ENCODE measurements at places on chromosomes 12 and 14.

- DNase-seq, result no peak
Measured at GRCh38 chr12:100101000-100101399, 41.7 kb downstream of the BLTP3B start.

DNA sequence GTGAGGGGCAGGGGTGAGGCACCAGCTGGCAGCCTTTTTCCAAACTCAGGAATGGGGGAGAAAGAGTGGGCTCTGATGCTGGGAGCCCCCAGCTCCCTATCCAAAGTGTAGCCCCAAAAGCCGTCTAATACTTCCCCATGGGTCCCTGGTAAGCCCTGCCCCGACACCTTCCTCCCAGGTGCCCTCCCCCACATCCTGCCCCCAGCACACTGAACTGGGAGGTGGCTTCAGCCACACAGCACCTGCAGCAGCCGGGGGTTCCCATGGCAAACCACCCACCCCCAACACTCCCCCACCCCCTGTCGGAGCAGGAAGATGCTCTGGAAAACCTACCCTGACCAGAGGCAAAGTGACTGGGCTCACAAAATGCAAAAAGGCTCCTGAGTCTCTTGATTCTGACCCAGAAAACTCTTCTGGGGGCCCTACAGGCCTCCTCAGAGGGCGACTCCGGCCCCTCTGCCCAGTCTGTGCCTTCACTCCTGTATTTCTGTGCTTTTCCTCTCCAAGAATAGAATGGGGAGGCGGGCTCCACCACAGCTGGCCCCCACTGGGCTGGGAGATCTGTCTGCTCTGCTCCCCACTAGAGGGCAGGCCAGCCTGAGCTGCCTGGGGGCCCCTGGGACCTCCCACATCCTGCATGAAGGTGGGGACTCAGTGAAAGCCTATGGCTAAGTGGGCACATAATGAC, 81.6 kb downstream of the ITPK1 start:
- no peak for DNase-seq

- DNase-seq, result no peak
Measured at GRCh38 chr12:100494538-100494937, 20.9 kb downstream of the NR1H4 start.

DNA sequence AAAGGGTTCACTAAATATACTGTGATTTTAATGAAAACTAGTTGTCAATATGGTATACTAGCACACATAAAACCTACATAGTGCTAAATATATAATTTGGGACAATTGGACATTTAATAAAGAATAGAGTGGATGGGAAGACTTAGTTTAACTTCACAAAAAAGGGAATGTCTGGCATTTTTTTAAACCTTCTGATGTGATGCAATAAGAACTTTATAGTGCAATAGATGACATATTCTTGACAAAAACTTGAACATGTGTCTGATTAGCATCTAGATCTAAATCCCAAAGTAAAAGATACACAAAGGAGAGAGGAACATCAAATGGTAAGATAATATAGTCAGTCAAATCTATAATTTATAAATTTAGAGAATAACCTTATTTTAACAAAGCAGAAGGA, 488.3 kb upstream of the SYT1 start:
- no peak for DNase-seq

DNA sequence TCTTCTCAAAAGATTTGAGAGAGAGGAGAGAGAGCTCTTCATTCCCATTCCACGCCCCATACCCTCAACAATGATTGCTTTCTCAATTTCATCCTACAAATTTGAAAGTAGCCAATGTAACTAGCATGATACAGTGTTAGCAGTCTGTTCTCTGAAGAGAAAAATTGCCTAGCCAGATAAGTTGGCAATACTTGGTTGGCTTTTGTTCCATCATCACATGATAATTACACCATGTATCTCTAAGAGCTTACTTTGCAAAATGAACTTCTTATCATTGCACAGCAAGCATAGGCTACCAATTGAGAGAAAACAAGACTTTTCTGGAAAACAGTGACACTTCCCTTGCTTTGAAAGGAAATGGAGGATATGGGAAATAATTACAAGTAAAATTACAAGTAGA, 68.9 kb downstream of the FSCB start:
- DNase-seq, result no peak

DNA sequence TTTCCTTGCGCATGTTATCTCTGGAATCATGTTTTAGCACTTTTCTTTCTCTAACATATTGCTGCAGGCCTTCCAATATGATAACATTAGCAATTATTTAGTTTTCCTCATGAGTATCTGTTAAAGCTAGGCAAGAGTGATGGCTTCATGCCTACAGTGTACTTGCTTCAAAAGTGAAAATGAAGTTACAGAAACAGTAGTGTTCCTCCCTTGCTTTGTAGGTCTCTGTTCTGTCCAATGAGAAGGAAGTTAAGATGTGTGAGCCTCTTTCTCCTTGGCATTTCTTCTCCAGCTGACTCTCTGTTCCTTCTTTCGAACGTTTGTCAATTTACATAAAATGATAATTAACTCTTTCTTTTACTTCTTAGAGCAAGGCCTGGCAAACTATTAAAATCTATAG, 22.2 kb downstream of the LRRIQ1 start:
- DNase-seq, result no peak

DNA sequence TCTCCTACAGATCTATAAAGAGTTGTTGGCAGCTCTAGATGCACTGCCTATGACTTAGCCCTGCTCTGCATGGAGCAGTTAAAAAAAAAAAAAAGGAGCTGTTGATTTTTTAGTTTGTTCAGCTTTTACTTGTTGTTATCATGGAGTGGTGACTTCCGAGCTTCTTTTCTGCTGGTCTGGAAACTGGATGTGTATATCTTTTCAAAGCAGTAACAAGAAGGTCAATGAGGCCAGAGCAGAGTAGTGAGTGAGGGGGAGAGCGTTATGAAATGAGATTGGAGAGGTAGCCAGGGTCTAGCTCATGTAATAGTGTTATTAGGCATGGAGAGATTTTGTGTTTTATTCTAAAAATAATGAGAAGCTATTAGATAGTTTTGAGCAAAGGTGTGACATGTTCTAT, 13.2 kb upstream of the TUBA1B start:
- no peak for DNase-seq

- no peak for DNase-seq
Measured at GRCh38 chr14:61649283-61649682, 46.0 kb upstream of the HIF1A start.

- DNase-seq, result no peak
Measured at GRCh38 chr12:108905725-108906124, 25.8 kb downstream of the DAO start.

DNA sequence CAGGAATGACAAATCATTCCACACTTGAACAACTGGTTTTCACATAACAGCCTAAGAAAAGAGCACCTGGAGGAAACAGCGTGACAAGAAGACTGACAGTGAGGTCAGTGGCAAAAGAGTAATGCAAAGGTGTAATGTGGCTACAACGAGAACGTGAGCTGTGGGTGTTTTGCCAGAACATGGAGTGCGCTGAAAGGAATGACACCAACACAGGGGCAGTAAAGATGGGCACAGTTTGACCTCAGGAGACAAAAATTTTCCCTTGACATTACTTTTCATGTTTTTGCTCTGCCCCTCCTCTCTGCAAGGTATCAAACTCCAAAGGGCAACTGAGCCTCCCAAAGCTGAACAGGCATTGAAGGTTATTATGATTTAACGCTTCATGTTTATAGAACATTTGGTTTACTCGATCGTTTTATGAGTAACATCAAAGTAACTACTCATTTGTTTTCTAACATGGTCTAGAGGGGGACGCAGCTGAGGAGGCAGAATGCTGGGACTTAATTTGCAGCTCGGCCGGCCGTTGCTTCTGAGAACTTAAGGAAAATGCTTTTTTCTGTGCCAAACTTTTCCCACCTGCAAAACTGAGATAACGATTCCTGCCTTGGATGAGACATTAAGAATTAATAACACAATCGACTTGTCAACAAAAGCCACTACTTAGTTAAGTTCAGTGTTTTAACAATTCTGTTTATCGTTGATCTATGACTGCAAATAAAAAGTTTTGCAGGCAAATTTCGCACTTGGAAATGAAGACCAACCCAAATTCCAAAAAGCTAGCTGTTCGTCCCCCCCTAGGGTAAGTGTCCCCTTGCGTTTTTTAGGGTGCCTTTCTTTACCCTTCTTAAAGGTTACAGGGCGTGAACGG, 954 bp downstream of the HAUS4 start:
- DNase-seq, result no peak

DNA sequence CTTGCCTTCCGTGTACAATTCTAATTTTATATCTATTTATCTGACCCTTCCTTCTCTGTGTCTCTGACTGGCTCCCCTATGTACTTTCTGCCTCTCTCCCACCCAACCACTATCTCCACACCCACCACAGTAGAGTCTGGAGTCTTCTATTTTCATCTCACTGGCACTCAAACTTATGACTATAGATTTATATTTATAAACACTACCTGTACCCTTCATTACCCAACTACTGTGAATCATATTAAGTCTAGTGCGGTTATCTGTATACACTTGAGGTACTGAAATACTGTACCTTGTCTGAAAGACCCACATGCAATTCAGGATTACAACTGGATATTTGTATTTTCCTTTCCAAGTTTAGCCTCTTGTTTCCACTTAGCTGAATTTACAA, 36.1 kb downstream of the ATP2B1 start:
- no peak for DNase-seq

DNA sequence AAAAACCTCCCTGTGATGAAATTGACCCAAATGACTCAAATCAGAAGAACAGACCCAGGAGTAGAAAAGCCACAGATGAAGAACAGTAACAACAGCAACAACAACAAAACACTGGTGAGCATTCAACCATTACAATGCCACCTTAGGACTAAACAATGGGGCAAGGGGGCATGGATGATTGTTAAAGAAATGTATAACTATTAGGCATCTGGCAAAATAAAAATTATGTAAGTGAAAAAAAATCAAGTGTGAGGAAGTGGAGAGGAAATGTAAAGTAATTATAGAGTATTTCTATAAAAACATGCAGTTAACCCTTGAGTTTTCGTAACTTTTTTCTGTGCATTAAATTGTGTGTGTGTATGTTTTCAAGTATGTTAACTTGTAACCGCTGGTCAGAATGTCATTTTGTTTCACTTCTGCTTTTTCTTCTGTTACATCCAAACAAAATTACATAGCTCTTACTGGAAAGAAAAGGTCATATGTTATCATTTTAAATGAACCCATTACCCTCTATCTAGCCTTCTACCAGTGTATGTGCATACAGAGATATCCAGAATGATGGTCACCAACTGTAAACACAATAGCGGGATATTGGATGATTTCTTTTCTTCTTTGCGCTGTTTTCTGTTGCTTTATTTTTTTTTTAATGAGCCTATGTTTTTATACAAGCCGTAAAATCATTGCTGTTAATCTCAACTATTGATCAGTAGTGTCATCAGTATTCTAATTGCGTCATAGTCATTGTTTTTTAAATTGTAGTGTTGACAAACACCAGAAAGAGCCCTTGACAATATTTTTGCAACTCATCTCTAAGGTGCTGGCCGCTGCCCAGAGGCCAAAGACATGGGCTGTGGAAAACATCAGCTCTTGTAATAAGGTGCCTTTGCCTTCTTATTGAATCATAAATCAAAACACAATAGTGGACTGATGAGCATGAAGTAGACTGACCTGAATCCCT, 170.6 kb downstream of the CRADD start:
- no peak for DNase-seq

DNA sequence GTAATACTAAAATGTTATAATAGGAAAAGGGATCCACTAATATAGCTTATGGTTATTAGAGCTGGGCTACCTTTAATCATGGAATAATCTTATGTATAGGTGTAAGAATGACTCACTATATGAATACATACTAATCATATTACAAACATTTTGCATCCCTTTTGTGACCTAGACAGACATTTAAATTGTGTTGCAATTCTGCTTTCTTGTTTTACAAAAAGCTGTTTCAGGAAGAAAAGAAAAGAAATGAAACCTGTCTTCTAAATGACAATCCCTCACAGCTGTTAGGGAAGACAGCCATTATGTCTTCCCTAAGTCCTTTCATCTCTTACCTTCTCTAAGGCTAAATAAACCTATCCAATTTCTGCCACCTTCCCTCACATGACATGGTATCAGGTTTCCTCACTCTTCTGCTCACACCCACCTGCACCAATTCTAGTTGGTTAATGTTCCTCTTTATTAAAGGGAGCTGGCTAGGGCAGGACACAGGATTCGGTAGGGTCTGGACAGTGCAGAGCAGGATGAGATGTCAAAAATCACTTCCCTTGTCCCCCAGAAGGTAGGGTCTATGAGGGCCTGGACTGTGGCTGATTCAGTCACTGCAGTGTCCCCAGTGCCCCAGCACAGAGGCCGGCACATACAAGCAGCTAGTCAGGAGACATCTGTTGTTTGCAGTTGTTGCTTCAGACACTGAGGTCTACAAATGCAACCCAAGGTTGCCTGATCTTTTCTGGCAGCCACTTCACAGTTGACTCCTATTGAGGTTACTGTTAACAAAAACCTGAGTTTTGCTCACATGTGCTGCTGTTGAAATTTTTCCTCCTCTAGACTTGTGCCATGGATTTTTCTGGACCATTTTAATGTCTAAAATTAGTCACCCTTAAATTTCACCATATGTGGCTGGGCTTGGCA, 3.7 kb downstream of the DHRS7 start:
- no peak for DNase-seq

DNA sequence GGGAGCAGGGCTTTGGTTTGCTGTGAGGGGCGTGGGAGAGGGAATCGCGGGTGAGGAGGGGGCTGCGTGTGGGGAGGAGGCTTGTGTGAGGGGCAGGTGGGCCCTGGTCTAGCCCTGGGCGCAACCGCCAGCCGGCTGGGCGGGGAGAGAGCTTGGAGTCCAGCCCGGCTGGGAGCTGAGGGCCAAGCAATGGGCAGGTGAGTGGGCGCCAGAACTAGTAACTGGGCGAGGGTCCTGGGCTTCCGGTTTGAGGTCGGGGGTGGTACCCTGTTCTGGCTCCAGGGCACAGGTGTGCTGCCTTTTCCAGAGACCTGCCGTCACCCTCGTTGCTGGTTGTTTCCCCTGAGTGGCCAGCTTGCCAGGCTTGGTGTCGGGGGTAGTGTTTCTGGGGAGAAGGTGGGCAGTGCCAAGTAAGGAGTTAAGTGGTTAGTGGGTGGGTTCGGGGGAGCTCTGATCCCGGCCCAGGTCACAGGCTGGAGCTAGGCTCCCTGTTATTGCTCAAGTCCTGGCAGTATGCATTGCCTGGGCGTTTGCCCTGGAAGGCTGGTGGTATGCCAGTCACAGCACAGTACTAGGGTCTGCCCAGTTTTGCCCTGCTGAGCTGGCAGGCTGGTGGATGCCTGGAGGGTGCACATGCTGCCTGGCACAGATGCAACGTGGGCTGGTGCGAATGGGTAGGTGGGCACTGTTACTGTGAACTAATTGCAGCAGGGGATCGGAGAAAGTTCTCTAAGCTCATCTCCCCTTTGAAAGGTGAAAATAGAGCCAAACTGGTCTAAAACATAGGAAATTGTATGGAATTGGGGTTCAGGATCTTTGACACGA, 683 bp downstream of the CIPC start:
- DNase-seq, result no peak

- DNase-seq, result no peak
Measured at GRCh38 chr12:6763380-6763779, 2.8 kb upstream of the PTMS start.

DNA sequence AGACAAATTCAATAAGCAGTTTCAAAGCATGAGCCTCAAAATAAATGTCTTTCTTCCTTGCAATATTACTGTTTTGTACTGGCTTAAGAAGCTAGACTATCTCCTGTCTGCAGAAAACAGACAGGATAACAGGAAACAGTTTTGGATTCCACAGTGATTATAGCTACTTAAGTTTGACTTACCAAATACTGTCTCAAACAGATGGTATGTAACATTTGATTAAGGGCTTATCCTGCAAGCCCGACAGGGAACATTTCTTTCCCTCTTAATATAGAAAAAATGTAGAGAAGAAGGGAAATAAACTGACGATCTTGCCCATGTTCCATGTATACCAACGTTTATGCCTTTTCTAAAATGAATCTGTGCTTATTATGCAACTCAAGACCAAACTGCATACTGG, 179.9 kb upstream of the EEA1 start:
- no peak for DNase-seq

GRCh38 chr12:126953365-126953889, 1313.5 kb upstream of the TMEM132C start:
- no peak for DNase-seq
